Right atrium auricular region (tissue), 2 donors: ENCODE measurements at places on chromosomes 6 and 20. TPM values are rescaled to one million over a fixed set of nuclear protein-coding genes. Genes with fewer than 3 reads are reported as not detected.

FUT9 gene
- not detected for total RNA-seq

PAK5 gene
- total RNA-seq, result not detected

KCNG1 gene
- total RNA-seq, result 2.3 TPM

FAM184A gene
- 1.3 TPM for total RNA-seq

NOL4L gene
- total RNA-seq, result 7.6 TPM

ZNF165 gene
- 1.1 TPM for total RNA-seq

EPPIN gene
- total RNA-seq, result not detected

MAFB gene
- 31.7 TPM for total RNA-seq

THBS2 gene
- total RNA-seq, result 16.2 TPM

ID4 gene
- total RNA-seq, result 19.0 TPM

DLGAP4 gene
- total RNA-seq, result 50.2 TPM

SAPCD1 gene
- total RNA-seq, result not detected

DSP gene
- total RNA-seq, result 229 TPM

DNA sequence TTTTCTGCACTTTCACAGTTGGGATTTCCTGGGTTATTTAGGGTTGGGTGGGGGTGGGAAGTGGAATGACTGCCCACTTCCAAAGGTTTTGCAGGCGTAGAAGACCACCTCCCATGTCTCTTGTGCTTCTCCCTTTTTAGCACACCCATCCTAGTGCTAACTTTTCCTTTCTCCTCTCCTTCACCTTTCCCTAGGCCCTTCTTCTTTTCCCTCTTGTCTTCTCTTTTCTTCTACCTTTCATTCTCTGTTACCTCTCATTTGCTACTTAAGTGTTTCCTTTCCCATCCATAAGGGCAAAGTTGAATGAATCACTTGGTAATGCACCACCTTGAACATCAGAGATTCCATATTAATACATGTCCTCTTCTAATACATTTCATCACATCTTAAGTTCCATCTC is 105.0 kb upstream of the ZNF184 start:
- no peak for DNase-seq

DNA sequence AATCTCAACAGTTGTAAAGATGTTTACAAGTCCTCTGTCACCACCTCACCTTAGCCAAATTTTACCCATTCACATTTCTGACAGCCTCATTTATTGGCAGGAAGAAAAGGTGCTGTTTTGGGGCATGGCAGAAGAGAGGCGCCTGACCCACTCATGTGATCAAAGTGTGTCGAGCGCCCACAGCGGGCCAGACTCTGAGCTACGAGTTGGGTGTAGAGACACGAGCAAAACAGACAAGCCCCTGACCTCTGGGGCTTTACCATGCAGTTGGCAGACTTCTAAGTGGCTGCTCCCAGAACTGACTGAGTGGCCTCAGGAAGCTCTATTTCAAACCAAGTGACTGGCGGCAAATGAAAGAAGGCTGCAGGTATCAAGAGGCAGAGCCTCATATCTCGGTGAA is 167.0 kb downstream of the SOBP start:
- no peak for DNase-seq

DNA sequence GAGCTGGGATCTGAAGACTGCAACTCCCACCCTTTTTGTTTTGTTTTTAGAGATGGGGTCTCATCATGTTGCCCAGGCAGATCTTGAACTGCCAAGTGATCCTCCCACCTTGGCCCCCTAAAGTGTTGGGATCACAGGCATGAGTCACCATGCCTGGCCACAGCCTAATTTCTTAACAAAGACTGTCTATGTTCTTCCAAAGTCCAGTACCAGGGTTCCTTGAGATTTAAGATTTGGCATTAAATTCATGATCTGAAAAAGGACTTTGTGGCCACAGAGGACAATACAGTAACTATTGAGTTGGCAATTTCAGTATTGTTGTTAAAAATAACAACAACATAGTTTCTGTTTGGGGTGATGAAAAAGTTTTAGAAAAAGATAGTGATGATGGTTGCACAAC is 28.7 kb upstream of the BEND3 start:
- no peak for DNase-seq

DNA sequence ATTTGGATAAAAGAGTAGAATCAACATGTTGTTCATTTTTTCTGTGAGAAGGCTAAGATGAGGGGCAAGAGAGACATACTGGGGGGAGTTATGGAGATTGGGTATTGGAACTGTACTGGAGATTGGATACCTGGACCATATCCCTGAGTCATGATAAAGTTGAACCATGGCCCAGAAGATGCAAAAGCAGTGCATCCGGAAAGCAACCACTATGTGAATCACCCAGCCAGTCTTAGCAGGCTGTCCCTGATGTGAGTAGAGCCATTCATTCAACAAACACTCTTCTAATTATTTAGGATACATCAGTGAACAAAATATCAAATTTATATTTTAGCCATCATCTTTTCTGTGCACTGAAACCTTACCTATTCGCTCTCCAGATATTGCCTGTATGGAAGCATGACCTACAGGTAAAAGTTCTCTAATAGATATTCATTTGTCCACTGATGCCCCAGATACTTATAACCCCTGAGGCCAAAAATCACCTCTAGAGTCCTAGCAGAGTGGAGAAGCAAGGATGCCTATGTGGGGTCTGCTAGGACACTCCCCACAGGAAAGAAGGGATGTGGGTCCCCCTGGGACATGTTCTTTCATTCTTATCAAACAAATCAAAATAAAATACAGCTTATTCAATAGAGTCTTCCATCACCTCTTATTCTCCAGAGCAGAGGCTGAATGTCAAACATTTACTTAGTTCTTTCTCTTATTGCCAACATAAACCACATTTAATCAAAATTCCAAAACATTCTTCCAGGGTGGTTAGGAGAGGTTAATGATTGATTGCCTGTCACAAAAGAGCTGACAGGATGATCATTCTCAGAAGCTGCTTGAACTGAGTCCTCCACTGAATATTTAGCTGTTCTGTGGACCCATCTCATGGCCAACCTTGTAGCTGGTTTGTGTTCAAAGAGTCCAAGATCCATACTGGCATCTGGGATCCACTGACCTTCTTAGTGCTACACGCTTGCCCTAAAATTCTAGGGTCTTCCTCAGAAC is 37.0 kb upstream of the PKHD1 start:
- DNase-seq, result no peak

DNA sequence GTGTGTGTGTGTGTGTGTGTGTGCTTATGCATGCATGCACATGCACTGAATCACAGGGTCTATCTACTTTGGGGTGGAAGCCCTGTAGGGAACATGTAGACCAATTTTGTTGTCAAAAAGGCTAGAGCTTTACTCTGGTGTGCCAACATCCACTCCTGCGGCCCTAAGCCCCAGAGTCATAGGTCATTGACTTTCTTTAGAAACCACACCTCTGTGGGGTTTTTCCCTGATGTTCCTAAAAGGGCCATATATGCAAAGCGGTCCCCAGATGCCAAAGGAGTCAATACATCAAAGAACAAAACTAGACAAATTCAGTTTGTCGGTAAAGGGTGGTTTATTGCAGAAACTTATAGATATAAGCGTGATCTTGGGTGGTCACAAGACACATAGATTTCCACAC is 29.8 kb upstream of the SLC2A12 start:
- DNase-seq, result no peak

- no peak for DNase-seq
These were observed 69.0 kb upstream of the NFATC2 start for GRCh38 chr20:51611625-51611890.

DNA sequence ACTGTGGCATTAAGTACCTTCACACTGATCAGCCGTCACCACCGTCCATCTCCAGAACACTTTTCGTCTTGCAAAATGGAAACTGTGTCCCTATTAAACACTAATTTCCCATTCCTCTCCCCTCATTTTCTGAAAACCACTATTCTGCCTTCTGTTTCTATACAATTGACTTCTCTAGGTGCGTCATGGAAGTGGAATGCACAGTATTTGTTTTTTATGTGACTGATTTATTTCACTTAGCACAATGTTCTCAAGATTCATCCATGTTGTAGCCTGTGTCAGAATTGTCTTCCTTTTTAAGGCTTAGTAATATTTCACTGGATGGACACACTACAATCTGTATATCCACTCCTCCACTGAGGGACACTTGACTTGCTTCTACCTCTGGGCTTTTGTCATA is 53.8 kb upstream of the PDE10A start:
- no peak for DNase-seq

DNA sequence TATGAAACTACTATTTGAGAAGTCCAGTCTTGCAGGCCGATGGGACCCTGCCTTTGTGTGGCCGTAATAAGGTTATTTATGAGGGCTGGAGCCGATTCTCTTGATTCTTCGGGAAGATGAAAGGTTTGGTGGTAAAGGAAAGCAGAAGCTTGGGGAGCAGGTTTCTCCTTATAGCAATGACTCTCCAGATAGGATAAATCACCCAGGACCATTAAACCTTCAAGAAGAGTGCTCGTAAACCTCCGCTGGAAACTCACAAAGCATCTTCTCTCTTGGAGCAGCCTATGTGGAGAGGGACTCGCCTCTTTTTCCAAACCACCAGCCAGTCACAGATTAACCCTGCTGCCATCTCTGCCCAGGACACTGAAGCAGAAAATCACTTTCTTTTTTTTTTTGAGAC is 69.6 kb upstream of the SALL4 start:
- no peak for DNase-seq

GRCh38 chr20:45465491-45466266 is 3.9 kb upstream of the WFDC2 start:
- no peak for DNase-seq

GRCh38 chr6:105094133-105094640 is 85.6 kb downstream of the POPDC3 start:
- no peak for DNase-seq

DNA sequence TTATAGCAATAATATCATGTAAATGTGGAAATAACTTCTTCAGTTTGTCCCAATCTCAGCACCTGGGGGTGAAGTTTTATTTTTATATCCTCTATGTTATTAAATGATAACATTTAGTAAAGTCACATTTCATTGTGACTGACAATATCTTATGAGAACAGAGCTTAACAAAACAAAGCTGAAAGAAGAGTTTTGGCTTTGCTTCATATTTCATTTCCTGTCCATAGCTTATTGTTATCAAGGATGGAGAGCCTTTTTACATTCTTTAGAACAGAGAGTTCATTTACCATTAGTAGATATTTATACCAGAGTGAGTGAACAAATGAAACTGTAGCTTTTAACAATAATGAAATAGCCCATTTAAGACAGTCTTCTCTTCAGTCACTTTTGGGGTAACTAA is 231.9 kb upstream of the SGK1 start:
- DNase-seq, result no peak

DNA sequence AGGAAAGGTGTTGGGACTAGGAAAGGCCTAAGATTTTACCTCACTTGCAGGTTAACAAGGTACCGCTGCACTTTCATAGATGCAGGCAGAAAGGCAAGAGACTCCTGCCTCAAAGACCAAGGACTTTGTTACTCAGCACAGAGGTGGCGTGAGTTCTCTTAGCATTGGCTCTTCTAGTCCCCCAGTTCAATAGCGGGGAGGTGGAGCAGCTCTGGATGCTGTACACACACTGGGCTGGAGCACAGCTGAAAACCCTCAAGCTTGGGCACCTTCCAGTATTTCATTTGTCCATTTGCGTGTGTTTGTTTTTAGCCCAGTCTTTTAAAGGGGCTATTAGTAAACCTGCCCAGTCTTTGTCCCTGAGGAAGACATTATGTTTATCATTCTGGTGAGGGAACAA is 345.2 kb downstream of the FARS2 start:
- no peak for DNase-seq

DNA sequence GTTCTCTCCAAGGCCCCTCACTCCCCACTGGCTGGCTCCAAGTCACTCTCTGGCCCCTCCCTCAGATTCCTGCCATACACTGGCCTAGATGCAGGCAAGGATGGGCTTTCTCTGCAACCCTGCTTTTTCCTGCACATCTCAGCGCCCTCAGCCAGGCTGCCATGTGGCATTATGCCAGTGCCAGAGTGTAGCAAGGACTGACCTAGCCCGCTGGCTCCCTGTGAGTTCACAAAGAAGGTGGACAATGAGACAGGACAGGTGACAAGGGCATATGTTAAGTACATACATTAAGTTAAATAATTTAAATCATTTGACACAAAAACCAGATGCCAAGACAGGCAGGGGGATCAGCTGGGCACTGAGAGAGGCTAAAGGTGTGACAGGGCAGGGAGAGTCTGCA is 394.6 kb downstream of the ZFAND3 start:
- DNase-seq, result no peak

GRCh38 chr6:170210026-170210390 is 80.9 kb downstream of the DLL1 start:
- DNase-seq, result peak; percentile 7
